Immature natural killer cell (primary cell): ENCODE measurements at places on chromosomes 1 and 21.
A peak's percentile ranks its signal among the peaks of the same experiment; 100 is the strongest.

- no peak for DNase-seq
These were observed 552 bp upstream of the ZNF691 start for GRCh38 chr1:42845866-42846256.

DNA sequence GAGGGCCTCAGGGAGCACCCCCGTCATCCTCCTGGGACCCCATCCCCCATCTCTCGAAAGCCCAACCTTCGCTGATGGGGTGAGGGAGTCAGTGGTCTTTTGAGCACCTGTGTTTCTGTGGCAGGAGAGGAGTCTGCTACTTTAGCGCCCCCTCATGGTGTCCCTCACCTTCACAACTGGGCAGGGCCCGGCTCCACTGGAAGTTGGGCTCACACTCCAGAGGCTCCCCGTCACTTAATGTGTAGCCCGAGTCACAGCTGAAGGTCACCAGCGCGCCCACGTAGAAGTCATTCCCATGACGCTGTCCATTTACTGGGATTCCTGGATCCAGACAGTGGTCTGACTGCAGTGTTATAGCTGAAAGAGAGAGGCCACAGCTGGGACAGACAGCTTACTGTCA lies 139.5 kb upstream of the HMGB4 start:
- DNase-seq, result no peak

DNA sequence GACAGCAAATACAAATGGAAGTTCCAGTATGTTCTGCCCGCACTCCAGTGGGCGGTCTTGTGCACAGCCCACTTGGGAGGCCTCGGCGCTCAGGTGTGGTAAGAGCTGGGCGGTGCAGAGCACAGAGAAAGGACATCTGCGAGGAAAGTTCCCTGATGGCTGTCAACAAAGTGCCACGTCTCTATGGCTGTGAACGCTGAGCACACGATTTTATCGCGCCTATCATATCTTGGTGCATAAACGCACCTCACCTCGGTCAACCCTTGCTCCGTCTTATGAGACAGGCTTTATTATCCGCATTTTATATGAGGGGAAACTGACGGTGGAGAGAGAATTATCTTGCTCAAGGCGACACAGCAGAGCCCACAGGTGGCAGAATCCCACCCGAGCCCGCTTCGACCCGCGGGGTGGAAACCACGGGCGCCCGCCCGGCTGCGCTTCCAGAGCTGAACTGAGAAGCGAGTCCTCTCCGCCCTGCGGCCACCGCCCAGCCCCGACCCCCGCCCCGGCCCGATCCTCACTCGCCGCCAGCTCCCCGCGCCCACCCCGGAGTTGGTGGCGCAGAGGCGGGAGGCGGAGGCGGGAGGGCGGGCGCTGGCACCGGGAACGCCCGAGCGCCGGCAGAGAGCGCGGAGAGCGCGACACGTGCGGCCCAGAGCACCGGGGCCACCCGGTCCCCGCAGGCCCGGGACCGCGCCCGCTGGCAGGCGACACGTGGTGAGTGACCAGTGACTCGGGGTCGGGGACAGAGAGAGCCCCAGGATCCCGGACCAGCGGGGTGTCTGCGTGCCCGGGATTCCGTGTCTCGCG lies at the start of gene IL12RB2:
Gene IL12RB2 (plus strand): TSS at position 623 of the 810 bp plus-strand sequence. CDS start 12,496 bp downstream, outside the sequence.
- DNase-seq, result peak; percentile 66

DNA sequence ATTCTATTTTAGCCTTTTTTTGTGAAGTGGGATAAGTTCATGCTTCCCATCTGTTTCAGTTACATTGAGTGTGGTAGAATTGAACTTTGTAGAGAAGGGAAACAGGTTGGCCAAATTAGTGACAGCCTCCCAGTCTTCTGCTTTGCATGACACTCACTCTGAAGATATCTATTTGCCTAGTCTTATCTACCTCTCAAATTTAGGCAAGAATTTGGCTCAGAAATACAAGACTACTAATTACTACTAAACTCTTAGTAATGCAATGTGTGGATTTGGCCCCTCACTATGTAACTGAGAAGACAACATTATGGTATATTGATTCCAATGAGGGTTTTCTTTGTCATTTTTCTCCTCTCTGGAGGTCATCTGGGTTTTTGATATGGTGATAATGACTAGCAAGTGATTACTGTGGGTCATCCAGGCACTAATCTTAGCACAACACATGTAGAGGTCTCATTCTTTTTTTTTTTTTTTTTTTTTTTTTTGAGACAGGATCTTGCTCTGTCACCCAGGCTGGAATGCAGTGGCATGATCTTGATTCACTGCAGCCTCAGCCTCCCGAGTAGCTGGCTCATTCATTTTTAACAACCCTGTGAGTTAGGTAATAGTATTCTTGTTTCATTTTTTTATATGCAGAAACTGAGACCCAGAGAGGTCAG lies 6.3 kb downstream of the FAM20B start:
- DNase-seq, result no peak

- no peak for DNase-seq
These were observed 129.4 kb downstream of the SMYD3 start for GRCh38 chr1:246377625-246378153.

DNA sequence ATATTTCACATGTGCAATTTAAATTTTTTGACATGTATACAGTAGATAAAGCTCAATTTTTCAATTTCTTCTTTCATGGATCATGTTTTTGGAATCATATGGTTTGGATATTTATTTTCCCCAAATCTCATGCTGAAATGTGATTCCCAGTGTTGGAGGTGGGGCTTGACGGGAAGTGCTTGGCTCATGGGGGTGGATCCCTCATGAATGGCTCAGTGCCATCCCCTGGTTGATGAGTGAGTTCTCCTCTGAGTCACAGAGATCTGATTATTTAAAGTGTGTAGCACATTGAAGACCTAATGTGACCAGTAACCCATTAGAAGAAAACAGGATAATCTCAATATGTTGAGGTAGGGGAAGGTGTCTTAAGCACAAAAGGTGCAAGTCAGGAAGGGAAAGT lies 9.1 kb upstream of the IFI16 start:
- DNase-seq, result no peak

GRCh38 chr21:42214081-42214750 lies 4.7 kb upstream of the ABCG1 start:
- no peak for DNase-seq

GRCh38 chr1:79629414-79629813 lies 622.9 kb upstream of the ADGRL4 start:
- DNase-seq, result no peak

- DNase-seq, result no peak
These were observed 814 bp downstream of the MTARC2 start for GRCh38 chr1:220748936-220749335.

DNA sequence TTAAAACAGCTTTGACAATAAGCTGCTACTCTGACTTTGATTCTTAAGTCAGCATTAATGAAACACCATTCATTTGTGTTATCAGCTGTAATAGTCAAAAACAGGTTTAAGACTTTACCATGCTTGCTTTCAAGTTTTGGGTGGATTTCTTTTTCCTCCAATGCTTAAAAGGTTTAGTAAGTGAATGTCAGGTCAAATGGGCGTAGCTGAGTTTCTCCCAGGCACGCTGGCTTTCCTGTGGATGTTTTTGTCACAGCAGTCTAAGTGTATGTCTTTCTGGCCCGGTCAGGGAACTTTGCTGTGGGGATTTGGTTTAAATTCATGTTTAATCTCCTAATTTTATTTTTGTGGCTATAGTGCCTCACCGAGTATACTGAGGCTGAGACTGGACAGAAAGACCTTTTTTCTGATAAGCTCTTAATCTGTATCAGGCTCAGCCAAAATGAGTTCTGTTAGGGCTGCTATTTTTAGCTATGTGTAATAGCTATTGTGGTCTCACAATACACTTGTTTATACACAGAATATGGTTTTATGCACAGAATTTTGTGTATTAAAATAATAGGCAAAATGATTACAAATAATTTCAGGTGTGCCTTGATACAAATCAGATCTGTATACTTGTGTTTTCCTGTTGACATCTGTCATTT lies 292.8 kb downstream of the DISC1 start:
- DNase-seq, result peak; percentile 12

- DNase-seq, result no peak
These were observed 105.5 kb downstream of the LYPLAL1 start for GRCh38 chr1:219279017-219279770.

DNA sequence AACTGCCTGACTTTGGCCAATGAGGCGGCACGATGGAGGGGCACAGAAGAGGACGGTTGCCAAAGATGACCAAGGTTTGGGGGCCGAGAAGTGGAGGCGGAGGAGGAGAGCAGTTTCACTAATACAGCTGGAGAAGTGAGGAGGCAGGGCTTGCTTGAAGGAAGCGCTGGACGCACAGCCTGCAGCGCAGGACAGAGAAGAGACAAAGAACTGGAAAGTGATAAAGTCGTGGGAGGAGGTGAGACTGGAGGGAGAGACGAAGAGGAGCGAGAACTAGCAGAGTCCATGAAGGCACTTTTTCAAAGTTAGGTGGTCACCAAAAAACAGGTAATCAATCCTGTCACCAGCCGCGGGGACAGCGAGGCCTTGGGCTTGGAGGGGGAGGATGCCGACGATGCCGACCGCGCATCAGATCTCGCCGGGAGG lies 771 bp downstream of the PACC1 start:
- DNase-seq, result no peak

DNA sequence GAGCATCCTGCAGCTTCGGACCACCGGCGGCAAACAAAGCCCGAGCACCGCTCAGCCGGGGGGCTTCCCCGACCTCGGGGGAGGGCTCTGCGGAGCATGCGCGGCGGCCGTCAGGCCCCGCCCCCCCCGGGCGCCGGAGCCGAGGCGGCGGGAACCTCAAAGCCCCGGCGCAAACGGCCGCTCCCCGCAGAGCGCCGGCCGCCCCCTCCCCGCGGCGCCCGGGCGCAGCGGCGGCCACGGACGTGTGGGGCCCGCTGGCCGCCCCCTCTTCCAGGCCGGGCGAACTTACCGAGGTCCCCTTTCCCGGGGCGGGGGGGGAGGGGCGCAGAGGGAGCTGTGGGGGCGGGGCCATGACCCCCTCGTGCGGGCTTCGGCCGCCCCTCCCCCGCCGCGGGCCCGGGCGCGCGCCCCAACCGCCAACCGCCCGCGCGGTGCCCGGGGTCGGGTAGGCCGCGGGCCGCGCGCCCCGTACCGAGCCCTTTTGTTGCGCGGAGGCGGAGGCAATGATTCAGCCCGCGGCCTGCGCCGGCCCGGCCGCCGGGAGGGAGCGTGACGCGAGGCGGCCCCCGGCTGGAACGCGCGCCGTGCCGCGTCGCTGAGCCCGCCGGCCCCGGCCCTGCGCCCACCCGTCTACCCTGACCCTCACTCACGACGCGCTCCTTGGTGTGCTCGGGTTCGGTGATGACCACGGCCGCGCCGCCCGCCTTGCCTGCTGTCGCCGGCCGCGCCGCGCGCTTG lies 1.7 kb downstream of the RCC2 start:
- DNase-seq, result peak; percentile 45

- peak; percentile 63 for DNase-seq
These were observed 22.4 kb downstream of the ARMH1 start for GRCh38 chr1:44696789-44697345.

GRCh38 chr1:81582467-81582986 lies 218.2 kb upstream of the ADGRL2 start:
- no peak for DNase-seq

DNA sequence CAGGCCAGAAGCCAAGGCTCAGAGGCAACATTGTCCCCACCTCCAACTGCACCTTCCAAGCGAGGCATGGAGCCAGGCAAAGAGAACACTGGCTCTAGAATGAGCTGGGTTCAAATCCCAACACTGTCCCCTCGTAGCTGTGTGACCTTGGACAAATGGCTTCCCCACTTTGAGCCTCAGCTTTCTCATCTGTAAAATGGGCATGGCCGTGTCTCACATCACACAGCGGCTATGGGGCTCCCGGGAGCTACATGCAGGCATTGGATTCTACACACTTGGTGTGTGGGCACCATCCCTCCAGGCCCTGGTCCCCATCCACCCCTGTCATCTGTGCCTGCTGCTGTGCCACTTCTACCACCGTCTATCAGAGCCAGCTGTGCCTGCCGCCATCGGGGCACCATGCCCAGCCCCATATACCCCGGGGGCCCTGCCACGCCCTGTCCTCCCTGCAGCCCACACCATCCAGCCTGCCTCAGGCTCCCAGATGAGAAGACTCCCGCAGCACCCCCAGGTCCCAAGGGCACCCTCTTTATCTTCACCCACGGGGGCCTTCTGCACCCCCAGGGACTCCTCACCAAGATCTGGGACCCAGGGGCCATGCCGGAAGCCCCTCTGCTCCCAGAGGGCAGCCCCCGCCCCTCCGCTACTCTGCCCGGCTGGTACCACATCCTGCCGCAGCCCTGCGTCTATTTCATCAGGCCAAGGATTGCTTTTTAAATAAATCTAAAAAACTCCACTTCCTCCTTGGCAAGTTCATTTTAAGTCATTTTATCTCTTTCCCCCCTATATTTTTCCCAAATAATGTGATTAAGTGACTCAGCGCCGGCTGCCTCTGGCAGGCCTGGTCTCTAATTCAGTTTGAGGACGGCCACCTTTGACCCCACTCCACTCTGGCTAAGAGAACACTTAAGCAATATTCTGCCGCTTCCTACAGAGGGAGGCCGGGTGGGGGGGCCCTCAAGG lies 107.8 kb upstream of the TARDBP start:
- peak; percentile 53 for DNase-seq

DNA sequence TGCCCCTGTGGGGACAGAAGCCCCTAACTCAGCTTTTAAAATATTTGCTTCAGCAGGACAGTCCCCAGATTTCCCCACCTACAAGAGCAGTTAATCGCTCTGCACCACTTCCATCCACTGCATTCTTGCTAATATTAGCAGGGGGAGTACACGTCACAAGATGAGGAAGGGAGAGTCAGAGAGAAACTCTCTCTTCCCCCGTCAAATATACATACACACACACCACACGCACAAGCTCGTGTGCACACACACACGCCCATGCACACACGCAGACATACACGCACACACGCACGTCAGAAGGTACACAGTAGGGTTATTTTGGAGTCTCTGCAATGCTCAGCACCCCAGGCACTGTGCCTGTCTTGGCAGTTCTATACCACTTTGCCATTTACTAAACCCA lies 2.1 kb downstream of the CLCA1 start:
- DNase-seq, result no peak

GRCh38 chr21:35940074-35940927 lies 120.0 kb downstream of the SETD4 start:
- DNase-seq, result no peak

DNA sequence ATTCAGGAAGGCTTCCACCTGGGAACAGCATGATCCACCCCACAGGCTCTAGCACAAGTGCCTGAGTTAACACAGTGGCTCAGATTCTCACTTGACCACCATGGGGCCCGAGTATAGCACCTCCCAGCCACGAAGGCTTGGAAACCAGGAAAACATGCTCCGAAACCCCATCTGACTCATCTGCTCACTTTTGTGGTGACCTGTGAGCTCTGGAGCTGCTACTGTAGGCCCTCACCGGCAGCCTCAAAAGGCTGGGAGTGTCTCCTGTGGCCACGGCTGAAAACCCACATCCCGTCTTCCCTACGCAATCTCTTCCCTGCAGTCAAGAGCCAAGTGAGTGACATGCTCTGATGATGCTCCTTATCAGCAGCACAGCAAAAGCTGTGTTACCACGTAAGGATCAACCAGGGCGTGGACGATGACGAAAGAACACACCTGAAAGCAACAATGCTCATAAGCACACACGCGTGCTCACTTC lies 81.4 kb downstream of the TGFBR3 start:
- DNase-seq, result peak; percentile 74

DNA sequence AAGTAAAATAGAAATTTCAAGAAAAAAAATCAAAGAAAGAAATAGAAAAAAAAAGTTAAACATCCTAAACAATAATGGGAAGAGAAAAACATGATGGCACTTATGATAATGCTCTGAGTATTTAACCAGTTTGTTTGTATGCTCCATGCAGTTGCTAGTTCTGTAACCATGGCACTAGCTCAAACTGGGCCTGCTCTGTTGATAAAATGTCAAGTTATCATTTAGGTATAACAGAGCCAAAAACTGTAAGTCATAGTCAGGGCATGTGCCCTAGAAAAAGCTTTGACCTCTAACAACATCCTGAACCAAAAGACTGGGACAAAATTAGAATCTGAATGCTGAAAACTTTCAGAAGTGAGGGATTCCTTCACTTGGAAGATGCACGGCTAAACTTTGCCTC lies 148.9 kb downstream of the KCNT2 start:
- no peak for DNase-seq
